ENCODE measurements at places on chromosomes 3 and 15.

DNA sequence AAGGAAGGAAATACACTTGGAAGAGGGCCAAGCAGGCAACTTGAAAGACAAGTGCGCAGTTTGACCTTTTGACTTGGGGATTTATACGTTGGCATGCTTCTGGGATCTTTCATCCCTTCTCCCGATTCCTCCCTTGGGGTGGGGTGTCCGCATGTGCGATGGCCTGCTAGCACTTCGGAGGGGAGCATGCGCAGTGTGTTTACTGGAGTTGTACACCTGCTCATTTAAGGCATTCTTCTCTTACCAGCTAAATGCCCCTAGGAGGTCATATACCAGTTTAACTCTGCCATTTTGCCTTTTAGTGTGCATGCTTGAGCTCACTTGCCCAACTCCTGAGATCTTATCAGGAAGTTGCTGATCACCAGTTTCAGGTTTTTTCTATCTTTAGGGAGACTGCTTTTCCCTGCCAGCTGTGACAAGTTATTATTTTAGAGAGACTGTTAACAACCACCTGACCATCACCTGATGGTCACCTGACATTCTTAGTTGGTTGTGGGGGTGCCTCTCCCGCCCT is 63.5 kb downstream of the BFSP2 start:
- no peaks in the 10 kb centered on the region for H3K27me3 ChIP-seq
- H3K4me3 ChIP-seq, result no peak overlapping the region
- H3K36me3 ChIP-seq, result no peaks in the 10 kb centered on the region

GRCh38 chr3:185896636-185897035 is 41.2 kb downstream of the TRA2B start:
- no peak overlapping the region for H3K27ac ChIP-seq
- H3K4me1 ChIP-seq, result peaks cover 6% of the 10 kb centered on the region
- H3K4me3 ChIP-seq, result no peak overlapping the region
- no peaks in the 10 kb centered on the region for H3K27me3 ChIP-seq
- no peak for DNase-seq

DNA sequence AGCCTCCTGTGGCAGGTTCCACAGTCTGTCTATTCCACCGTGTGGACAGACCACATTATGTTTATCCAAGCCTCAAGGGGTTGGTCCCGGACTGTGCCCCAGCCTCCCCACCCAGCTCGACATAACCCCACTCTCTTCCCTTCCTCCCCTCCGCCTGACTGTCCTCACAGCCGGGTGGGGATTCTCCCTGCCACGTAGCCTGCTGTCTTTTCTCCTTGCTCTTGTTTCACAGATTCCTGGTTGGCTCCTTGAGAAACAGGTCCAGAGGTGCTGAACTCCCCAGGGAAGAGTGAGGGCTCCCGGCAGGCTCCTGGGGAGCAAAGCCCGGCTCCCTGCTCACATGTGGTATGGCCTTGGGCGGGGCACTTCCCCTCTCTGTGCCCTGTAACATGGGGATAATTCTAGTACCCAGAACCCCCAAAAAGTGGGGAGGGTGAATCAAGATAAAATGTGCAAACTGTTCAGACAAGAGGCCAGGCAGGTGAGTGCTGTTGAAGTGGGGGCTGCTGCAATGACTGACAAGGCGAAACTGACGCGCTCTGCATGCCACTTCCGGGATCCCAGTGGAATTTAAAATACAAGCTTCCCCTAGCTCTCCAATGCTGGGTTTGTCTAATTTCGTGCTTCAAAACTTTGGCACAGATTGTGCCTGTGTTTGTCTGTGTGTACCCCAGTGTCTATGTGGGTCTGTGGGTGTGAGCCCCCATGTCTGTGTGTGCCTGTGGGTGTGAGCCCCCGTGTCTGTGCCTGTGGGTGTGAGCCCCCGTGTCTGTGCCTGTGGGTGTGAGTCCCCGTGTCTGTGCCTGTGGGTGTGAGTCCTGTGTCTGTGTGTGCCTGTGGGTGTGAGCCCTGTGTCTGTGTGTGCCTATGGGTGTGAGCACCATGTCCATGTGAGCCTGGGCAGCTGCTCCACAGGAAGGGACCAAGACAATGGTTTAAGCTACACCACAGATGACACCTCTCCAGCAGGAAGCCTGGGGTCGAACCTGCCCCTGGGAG is 160.6 kb upstream of the IQSEC1 start:
- H3K27me3 ChIP-seq, result no peaks in the 10 kb centered on the region
- H3K4me1 ChIP-seq, result no peaks in the 10 kb centered on the region
- DNase-seq, result no peak
- no peak overlapping the region for H3K27ac ChIP-seq
- H3K4me3 ChIP-seq, result no peak overlapping the region

DNA sequence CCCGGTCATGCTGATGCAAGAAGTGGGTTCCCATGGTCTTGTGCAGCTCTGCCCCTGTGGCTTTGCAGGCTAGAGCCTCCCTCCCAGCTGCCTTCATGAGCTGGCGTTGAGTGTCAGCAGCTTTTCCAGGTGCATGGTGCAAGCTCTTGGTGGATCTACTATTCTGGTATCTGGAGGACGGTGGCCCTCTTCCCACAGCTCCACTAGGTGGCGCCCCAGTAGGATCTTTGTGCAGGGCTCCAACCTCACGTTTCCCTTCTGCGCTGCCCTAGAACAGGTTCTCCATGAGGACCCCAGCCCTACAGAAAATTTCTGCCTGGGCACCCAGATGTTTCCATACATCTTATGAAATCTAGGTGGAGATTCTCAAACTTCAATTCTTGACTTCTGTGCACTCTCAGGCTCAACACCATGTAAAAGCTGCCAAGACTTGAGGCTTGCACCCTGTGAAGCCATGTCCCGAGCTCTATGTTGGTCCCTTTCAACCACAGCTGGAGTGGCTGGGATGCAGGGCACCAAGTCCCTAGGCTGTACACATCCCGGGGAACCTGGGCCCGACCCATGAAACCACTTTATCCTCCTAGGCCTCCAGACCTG is 238.4 kb upstream of the MDFIC2 start:
- no peaks in the 10 kb centered on the region for H3K4me1 ChIP-seq
- no peaks in the 10 kb centered on the region for H3K27me3 ChIP-seq
- H3K27ac ChIP-seq, result no peak overlapping the region

GRCh38 chr3:35417080-35417479 is 222.2 kb upstream of the ARPP21 start:
- H3K36me3 ChIP-seq, result no peaks in the 10 kb centered on the region
- no peak overlapping the region for H3K27ac ChIP-seq
- no peaks in the 10 kb centered on the region for H3K27me3 ChIP-seq
- H3K4me1 ChIP-seq, result no peaks in the 10 kb centered on the region
- DNase-seq, result no peak

DNA sequence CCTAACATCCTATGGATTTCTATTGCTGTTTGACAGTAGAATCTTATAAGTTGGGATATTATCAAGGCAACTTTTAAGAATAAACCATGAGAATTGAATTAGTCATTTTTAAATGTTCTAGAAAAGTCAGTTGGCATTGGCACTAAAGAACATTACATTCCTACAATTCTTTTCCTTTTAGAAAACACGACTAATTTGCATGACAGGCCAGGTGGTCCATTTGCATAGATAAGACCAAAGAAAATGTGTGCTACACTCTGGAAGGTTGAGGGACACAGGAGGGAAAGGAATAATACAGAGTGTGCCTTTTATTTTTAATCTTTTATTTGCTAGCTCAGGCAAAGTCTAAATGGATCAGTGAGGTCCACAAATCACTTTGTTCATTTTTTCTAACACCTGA is 962.3 kb downstream of the EPHA3 start:
- H3K4me1 ChIP-seq, result peaks cover 4% of the 10 kb centered on the region
- no peak overlapping the region for H3K4me3 ChIP-seq
- no peak for DNase-seq
- H3K36me3 ChIP-seq, result no peaks in the 10 kb centered on the region
- H3K27me3 ChIP-seq, result no peaks in the 10 kb centered on the region

- peaks cover 7% of the 10 kb centered on the region for H3K36me3 ChIP-seq
- no peaks in the 10 kb centered on the region for H3K27me3 ChIP-seq
- H3K4me3 ChIP-seq, result no peak overlapping the region
- H3K4me1 ChIP-seq, result peaks cover 9% of the 10 kb centered on the region
- H3K27ac ChIP-seq, result no peak overlapping the region
Observed at GRCh38 chr3:49012441-49013017, 5.3 kb downstream of the WDR6 start.
